Activated CD8-positive, alpha-beta memory T cell treated with anti-CD3 and anti-CD28 coated beads for 24 hours (primary cell): ENCODE measurements at places on chromosomes 3 and 15.

DNA sequence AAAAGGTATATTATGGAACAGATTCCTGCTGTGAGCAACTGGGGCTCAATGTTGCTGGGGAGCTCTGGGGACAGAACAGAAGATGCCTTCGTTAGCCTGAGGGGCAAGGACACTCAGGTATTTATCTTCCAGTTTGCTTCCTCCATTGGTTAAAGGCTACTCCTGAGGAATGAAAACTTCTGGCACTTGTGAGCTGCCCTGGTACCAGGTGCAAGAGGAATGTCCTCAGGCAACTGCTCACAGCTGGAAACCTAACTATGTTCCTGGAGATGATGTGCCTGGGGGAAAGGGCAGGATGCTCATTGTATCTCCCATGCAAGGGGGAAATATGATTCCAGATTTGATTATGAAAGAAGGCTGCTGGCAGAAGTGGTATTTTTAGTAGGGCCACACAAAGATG, 54.0 kb upstream of the BBX start:
- DNase-seq: no peak

- DNase-seq: no peak
These were observed 171.4 kb downstream of the CACNA1D start for GRCh38 chr3:53665608-53666425.

DNA sequence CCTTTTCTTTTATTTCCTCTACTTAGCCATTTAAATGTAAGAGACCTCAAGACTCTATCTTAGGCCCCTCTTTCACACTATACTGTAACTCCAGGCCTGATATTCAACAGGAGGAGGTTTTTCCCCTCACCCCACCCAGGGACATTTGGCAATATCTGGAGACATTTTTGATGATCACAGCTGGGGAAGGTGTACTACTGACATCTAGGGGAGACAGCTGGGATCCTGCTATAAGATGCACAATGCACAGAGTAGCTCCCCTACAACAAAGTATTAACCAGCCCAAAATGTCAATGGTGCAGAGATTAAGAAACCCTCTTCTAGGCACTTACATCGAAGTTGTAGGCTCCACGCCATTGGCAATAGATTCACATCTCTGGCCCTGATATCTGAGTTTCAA, 517.5 kb upstream of the UBE2E2 start:
- no peak for DNase-seq

GRCh38 chr15:100248236-100248635, 93.5 kb downstream of the ADAMTS17 start:
- no peak for DNase-seq

- DNase-seq: no peak
These were observed 368.6 kb upstream of the RBMS3 start for GRCh38 chr3:28912120-28912885.

GRCh38 chr3:52705438-52705687, 228 bp downstream of the GLT8D1 start:
- no peak for DNase-seq

GRCh38 chr3:122875547-122876127, 80.8 kb downstream of the SLC49A4 start:
- DNase-seq: no peak

DNA sequence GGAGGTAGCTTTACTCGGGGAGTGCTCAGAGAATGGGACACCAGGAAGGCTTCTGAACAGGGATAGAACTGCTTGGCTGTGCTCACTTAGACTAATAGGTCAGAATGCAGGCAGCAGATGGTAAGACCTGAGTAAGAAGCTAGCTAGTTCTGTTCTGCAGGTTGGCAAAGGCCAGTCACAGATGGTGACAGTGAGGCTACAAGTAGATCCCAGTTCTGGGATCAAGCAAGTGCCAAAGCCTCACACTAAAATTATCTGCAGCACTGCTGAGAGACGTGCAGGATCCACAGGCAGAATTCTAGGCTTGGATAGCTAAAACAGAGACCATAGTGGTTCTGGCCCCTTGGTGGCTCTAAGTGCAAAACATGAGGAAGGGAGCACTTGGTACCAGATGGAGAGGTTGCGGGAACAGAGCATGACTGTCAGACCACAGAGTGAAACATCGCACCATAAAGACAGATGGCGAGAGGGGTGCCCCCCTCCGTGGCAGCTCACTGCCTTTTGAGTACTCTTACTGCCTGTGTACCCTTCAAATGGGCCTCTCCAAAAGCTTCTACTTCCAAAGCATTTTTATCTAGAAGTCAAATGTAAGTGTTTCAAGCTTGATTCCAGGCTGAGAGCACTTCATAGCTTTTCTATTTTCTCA, 3.6 kb upstream of the GLCE start:
- no peak for DNase-seq

DNA sequence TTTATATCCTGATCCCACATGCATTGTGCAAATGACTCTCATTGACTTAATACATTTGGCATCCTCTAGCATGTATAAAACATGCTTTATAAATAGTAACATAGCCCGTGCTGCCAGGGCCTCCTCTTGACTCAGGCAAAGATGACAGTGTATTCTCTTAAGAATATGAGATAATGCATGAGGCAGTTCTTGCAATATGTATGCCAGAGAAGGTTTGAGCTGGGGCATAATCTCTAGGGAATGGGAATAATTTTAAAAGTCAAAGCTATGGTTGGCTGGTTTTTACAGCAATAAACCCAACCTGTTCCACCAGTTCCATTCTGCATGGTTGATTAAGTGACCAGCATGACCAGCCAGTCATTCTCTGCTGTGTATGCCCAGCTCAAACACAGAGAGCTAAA, 179.0 kb upstream of the PFN2 start:
- DNase-seq: no peak

GRCh38 chr3:114884213-114884923, 262.7 kb downstream of the ZBTB20 start:
- no peak for DNase-seq

- no peak for DNase-seq
These were observed 203.2 kb upstream of the PPP2R3A start for GRCh38 chr3:135762188-135762856.

- no peak for DNase-seq
These were observed 128.0 kb upstream of the PRICKLE2 start for GRCh38 chr3:64353226-64353625.

GRCh38 chr15:73886717-73887345, 13.5 kb downstream of the TBC1D21 start:
- no peak for DNase-seq

DNA sequence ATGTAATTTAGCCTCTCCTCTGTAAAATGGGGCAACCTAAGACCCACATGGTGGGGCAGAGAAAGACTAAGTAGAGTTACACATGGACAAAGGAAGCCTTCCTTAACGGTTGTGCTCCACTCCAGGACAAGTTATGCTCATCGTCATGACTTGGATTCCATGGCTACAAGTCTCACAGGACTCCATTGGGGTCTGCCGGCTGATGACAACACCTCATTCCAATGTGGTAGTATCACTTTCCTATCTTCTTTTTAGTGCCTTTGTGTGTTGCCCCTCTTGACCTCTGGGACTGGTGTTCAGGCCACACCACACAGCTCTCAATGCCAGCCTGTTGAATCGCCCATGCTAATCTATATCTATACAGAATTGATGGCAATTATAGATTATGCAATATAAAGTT, 181.3 kb upstream of the WNT5A start:
- no peak for DNase-seq

DNA sequence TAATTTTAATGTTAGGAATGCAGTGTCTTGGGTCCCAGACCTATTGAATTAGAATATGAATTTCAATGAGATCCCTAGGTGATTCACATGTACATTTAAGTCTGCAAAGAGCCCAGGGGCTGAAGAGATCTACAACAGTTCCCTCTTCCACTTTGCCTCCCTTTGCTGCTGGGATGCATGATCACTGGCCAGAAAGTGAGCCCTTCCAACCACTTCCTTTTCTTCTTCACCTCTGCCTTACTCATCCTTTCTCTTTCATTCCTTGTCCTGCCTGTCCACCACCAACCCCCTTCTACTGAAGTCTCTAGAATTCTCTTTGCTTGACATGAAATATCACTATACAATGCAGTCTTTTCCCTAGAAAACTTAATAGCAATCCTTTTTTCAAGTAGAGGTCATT, 222.4 kb upstream of the LRIG1 start:
- no peak for DNase-seq

DNA sequence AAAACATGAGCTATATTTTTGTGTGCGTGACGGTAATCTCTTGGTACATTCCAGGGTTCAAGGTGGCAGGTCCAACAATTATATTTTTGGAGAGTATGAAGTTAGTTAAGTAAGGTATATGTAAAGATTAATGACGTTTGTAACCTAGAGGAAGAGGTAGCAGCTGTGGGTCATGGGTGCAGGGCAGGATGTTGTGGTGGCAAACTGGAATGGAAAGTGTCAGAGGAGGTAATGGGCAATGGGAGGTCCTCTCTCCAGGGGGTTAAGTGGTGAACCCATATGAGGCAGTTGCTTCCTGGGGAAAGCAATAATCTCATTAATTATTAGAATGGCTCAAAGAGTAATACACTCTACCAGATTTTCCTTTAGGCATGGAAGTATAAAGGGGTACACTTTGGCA, 1.0 kb upstream of the CD200R1L start:
- no peak for DNase-seq

- DNase-seq: no peak
These were observed 72.7 kb upstream of the LRTM1 start for GRCh38 chr3:55000546-55000945.

DNA sequence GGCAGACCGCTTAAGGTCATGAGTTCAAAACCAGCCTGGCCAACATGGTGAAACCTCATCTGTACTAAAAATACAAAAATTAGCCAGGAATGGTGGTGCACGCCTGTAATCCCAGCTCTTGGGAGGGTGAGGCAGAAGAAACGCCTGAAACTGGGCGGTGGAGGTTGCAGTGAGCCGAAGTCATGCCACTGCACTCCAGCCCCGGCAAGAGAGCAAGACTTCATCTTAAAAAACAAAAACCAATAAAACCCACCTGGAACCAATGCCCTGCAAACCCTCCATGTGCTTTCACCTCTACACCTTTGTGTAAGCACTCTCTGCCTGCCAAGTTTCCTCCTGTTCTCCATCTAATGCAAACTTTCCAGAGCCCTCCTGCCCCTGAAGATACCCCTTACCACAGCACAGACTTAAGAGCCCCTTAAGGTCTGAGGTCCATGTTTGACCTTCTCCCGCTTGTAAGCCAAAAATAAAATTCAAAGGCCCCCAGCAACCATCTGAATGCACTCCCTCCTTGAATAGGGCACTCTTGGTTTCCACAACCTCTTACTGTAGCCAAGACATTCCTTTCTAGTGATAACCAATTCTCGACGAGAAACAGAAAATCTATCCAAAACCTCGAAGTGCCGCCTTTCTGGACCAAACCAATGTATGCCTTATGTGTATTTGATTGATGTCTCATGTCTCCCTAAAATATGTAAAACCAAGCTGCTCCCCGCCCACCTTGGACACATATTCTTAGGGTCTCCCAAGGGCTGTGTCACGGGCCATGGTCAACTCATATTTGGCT, 3.0 kb downstream of the RPL32 start:
- DNase-seq: no peak

DNA sequence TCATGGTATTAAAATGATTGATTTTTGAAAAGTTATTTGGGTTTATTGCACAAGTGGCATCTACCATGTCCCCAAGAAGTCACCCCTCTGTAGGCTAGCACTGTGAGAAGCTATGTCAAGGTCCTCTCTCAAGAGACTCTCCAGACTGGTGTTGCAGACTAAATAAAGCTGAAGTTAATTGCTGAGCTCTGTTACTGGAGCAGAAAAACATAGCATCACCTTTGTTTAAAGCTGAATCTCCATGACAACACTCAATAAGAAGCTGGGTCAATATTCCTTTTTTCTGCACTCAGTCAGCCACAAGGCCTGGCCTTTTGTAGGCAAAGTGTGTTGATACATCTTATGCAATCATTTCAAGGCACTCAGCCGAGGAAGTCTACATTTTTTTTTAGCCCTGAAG, 806.6 kb upstream of the LMCD1 start:
- DNase-seq: no peak

- DNase-seq: no peak
These were observed 694.1 kb downstream of the AGBL1 start for GRCh38 chr15:86773736-86774135.

- peak; percentile 88 for DNase-seq
These were observed 15.4 kb upstream of the CSPG4 start for GRCh38 chr15:75727851-75728715.

DNA sequence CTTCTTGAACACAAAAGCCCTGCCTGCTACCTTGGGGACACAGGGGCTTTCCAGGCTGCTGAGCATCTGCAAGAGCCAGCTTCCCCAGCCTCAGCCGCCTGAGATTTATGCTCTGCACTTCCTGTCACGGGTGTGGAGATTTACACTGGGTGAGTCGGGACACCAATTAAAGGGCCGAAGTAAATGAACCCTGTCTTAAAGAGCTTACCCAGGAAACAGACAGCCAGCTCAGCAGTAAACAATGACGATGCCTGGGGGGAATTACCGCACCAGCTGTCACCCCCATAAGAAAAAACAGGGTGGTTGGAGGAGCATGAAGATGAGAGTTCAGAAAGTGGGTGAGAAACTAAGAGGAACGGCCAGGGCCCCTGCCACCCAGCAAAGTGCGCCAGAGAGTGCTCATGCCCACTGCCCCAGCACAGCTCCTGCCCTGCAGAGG, 37.5 kb upstream of the IQSEC1 start:
- DNase-seq: no peak

DNA sequence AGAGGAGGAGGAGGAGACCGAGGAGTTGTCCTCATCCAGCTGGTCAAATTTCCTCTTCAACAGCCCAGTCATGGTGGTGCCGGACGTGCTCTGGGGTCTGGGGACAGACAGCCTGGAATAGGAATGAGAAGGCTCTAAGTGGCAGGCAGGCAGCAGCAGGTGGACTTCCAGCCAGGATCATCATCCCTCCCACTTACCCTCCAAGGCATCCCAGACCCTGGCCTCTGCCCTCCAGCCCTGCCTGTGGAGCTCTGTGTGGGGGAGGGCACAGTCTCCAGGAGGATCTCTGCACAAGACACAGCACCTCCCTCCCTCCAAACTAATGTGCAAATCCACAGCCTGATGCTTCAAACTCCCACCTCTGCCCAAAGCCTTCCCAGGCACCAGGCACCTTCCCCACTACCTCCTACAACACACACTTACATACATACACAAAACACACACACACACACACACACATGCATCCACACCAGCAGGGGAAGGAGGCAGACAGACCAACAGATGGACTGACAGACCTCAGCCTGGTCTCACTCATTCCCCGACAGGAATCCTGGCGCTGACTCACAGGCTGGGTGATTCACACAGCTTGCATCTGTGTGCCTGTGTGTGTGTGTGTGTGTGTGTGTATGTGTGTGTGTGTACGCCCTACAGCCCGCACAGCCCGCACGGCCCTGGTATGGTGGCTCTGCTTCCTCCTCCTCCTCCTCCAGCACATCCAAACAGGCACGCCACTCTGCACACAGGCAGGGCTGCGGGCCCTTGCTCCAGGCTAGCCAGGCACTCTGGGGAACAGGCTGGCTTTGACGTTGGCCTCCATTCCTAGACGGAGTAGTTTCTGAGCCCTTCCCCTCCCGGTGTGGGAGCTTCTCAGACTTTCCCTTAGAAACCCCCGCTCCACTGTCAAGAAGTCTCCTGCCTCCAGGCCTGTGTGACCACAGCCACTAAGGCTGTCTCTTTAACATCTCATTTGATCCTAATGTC, 6.5 kb downstream of the CSRNP1 start:
- DNase-seq: peak; percentile 82
